ENCODE measurements at places on chromosomes 4 and X.

DNA sequence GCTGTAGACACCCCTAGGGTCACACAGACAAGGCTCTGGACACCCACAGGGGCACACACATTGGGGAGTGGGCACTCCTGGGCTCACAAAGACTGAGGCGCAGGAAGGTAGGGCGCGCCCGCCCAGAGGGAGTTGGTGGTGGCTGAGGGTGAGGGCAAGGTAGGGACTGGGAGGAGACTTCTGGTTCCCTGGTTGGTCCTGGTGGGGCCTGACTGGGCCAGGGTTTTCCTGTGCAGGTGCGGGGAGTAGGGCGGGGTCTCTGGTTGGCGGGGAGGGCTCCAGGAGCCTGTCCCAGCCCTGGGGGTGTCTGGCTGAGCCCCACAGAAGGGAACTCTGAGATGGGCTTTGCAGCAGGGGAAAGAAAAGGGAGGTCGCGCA is 6.7 kb upstream of the WAS start:
- peak; percentile 3 for DNase-seq

DNA sequence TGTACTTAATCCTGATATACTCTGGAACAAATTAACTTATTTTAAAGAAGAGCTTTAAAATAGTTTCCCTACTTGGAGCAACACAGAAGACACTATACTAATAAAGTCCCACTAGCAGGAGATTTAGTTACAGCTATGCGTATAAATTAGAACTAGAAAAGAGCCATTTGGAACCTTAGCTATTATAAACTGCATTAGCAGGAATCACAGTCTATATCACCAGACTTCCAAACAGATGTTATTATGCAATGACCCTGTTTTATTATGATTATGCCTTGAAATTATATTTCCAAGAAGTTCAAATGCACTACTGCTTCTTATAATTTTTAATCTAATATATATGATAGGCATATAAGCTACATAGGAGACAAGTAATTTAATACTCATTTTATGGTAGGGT is 95.5 kb upstream of the WDR44 start:
- DNase-seq: no peak

DNA sequence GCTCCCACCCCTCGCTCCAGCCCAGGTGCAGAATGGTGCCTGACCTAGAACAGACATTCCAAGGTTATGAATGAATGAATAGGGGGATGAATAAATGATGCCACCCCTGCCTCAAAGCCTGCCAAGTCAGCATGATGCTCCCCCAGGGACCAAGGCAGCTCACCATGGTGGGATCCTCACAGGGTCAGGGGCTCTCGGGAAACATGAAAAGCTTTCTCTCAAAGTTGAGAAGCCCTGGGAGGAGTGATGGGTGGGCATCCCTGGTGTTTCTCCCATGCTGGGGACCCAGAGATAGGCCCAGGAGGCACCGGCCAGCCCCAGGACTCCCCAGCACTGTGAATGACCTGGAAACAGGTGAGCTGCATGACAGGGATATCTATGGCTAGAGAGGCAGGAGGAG is 58.9 kb downstream of the HTRA3 start:
- no peak for DNase-seq

DNA sequence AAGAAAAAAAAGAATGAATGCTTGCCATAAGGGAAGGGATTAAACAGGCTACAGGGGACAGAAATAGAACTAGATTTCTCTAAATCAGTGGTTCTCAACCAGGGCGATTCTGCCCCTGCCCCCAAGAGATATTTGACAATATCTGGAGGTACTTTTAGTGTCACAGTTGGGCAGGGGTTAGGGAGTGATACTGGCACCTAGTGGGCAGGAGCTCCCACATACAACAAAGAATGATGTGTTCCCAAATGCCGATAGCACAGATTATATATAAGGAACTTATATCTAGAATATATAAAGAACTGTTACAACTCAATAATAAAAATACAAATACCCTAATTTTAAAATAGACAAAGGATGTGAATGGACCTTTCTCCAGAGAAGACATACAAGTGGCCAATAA is 14.7 kb downstream of the S100G start:
- DNase-seq: no peak

DNA sequence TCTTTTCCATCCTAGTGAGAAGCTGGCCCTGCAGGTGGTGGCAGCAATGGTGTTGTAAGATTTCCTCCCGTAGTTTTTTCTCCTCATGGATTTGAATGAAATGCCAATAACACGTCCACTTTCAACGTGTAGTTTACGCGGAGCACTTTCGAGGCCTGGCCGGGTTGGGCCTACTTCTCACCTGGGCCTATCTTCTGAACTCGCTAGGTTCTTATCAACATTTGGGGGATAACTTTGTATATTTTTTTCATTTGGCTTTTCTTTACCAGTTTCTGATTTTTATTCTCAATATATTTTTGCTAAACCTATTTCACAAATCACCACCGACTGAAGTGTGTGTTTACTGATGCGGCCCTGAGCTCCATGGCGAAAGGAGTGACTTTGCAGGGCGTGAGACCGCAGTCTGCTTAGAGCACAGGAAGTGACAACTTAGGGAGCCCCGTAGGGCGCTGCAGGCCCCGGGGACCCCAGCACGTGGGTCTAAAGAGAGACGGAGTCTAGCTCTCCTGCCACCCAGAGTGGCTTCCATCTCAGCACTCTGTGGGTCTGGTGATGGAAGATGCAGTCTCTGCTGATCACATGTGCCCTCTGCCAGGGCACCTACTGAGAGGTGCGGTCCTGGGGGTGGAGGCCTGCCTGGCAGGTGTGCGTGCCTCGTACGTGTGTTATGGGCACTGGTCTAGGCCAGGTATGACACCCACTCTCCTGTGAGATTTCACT is 29.1 kb downstream of the NELFA start:
- no peak for DNase-seq

GRCh38 chr4:147829401-147830101 is 97.7 kb downstream of the ARHGAP10 start:
- no peak for DNase-seq

- no peak for DNase-seq
Measured at GRCh38 chr4:1604706-1605205, 79.4 kb downstream of the FAM53A start.

- no peak for DNase-seq
Measured at GRCh38 chr4:182280436-182281111, 37.4 kb downstream of the TENM3 start.
